NCI-H446 (cell line): ENCODE measurements at places on chromosomes 1 and 21.

DNA sequence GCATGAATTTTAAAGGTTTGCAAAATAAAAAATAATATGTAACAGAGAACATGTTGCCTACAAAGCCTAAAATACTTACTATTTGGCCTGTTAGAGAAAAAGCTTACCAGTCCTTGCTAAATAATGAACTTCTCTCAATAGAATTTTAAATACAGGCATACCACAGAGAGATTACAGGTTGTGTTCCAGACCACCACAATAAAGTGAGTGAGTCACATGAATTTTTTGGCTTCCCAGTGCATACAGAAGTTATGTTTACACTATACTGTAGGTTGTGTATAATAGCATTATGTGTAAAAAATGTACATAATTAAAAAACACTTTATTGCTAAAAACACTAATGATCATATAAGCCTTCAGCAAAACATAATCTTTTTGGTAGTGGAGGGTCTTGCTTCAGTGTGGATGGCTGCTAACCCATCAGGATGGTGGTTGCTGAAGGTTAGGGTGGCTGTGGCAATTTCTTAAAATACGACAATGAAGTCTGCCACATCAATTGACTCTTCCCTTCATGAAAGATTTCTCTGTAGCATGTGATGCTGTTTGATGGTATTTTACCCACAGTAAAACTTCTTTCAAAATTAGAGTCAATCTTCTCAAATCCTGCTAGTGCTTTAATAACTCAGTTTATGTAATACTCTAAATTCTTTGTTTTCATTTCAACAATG, 48.6 kb downstream of the SCYL3 start:
- no peak for DNase-seq

GRCh38 chr21:34810786-34811185, 142.0 kb downstream of the CLIC6 start:
- no peak for DNase-seq

GRCh38 chr1:47469910-47470309, 32.1 kb downstream of the FOXD2 start:
- DNase-seq, result no peak

GRCh38 chr1:19061343-19061742, 104.9 kb upstream of the IFFO2 start:
- no peak for DNase-seq

DNA sequence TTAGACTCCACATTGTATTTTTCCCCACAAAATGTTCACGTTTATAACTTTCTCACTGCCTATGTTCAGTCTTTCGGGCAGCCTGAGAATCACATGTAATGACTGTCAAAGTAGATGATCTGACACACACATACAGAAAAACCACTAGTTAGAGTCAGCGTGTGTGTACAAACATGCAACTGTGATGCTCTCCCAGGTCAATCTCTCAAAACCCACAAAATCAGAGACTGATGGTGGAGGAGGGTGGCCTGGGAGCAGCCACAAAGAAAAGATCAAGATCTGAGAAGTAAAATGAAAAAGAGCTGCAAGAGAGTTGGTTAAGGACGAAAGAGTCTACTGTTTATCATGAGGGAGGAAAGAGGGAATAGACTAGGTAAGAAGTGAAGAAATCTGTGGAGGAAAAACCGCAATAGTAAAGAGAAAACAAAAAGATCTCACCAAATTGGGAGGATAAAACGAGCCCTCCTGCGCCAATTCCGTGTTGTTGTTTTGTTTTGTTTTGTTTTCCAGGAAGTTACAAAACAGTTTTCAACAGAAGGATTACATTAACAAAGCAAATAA, 2.3 kb downstream of the EGLN1 start:
- no peak for DNase-seq

GRCh38 chr1:74733604-74734484, 892 bp downstream of the TYW3 start:
- peak; percentile 84 for DNase-seq

DNA sequence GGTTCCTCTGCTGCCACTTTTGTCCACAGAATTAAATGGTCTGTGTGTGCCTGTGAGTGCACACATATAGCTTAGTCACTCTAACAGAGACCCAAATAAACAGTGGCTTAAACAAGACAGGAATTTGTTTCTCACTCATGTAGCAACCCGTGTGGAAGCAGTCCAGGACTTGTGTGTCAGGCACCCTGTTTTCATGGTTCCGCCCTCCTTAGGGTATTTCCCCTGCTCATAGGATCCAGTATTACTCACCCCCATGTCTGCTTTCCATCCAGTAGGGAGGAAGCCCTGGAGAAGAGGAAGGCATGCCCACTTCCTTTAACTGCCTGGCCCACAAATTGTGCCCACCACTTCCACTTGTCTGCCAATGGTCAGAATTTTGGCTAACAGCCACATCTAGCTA, 41.3 kb upstream of the TACSTD2 start:
- no peak for DNase-seq

DNA sequence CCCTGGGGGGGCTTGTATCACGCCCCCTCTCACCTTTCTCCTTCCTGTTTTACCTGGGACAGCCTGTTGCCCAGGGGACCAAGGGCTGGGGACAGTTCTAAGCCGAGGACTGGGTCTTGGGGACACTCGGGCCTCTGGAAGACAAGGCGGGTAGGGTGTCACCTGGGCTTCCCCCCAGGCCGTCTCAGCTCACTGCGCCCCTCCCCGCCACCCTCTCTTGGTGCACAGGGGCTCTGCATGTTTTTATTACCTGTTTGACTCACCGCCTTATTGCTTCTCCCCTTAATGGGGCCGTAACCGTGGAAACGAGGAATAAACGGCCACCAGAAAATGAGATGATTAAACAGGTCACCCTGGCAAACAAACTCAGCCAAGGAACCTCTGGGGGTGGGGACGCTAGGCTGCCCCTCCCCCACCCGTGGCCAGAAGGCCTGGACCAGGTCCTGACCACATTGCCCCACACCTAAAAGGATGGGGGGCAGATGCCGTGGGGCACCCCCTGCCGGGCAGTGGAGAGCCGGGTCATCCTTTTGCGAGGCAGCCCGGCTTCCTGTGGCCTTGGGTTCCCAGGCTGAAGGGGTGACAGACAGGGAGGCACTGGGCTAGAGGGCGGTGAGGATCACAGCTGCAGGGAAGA, 109.9 kb downstream of the CASZ1 start:
- DNase-seq, result no peak

- no peak for DNase-seq
Measured at GRCh38 chr21:37821092-37821491, 95.2 kb downstream of the KCNJ6 start.

DNA sequence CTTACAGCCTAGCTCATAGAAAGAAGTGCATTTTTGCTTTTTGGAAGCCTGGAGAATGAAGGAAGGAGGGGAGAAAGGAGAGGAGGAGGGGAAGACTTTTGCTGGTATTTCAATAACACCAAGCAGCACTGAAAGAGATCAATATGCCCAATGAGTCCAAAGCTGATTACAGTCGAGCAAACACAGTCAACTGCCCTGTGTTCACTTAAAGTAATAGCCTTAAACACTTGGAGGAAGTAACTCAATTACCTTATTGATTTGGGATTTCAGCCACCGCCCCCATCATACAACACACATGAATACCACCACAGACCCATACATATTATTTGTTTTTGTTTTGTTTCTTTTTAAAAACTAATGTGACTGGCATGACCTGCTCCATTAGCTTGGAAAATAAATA, 23.3 kb upstream of the RXRG start:
- DNase-seq, result no peak

- no peak for DNase-seq
Measured at GRCh38 chr1:76121850-76122249, 47.3 kb downstream of the ST6GALNAC3 start.

- no peak for DNase-seq
Measured at GRCh38 chr1:54047384-54048305, 5.4 kb downstream of the TMEM59 start.

DNA sequence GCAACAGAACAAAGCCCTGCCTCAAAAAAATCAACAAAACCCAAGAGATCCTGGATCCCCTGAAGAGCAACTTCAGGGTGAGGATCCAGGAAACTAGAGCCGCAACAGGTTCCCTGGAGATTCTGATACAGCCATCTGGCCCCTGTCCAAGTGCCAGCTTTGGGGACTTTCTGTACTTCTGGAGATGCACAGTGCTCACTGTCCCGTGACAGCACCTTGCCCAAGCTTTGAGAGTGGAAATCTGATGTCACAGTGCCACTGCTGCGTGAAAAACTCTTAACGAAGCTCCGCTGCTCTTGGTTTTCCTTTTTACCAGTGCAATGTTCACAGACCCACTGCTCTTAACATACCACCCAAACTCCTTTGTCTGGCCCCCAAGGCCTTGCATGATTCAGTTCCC, 26.3 kb downstream of the STK40 start:
- DNase-seq, result no peak

DNA sequence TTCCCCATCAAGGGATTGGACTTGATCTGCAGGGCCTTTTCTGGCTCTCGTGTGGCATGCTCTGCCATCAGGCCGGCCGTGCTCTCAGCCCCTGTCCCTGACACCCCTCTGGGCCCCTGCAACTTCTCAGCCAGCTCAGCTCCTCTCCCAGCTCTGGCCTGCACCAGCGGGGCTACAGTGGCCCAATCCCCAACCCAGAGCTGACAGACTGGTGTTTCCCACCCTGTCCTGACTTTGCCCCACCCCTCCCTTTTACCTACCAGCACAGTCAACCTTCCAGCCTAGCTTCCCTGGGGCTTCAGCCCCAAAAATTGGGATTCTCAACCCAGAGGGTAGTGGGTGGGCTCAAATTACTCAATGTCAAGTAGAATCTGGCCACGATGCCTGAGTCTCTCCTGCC, 149.3 kb downstream of the SYF2 start:
- DNase-seq, result no peak

GRCh38 chr1:112721966-112722524, 6.9 kb upstream of the PPM1J start:
- DNase-seq, result no peak

DNA sequence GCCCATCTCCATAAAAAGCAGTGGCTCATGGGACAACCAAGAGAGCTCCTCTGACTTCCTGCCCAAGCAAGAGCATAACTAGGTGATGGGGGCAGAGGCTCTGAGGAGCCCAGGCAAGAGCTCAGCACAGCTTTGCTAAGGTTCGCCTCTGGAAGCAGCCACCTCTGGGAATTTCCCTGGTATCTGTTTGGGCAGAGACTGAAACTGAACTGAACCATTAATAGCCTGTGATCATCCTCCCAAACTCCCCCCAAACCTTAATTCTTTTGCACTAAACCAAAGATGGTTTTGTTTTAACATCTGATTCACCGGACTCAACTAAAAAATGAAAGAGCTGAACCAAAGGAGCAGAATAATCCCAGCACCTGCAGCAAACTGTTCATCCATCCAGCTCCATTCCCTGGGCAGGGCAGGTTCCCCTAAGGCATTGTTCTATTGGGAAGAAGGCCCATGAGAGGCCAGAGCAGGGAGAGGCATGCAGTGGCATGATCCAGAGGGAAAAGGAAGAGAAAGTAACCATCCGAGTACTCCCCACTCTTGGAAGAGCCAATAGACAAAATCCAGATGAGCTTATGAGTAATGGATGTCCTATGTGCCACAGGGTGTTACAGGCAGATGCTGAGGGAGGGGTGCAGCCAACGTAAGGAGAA, 77.8 kb upstream of the KAZN start:
- no peak for DNase-seq

- DNase-seq, result no peak
Measured at GRCh38 chr21:25568246-25568645, 39.0 kb downstream of the MRPL39 start.

DNA sequence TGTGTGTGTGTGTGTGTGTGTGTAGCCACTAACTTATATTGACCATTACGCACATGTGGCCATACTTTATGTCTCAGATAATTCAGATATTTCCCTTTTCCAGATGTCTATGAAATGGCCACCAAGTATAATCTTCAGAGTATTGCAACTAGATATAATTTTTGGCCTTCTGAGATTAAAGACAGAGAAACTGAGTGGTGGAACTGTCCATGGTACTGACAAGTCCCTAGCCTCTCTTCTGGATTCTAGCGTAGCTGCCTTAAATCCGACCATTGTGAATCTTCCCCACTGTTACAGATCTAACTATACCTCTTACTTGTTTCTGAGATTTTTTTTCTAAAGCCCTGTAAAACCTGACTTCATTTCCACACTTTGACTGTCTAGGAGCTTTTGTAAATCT, 100.0 kb upstream of the SERTAD4 start:
- DNase-seq, result no peak

DNA sequence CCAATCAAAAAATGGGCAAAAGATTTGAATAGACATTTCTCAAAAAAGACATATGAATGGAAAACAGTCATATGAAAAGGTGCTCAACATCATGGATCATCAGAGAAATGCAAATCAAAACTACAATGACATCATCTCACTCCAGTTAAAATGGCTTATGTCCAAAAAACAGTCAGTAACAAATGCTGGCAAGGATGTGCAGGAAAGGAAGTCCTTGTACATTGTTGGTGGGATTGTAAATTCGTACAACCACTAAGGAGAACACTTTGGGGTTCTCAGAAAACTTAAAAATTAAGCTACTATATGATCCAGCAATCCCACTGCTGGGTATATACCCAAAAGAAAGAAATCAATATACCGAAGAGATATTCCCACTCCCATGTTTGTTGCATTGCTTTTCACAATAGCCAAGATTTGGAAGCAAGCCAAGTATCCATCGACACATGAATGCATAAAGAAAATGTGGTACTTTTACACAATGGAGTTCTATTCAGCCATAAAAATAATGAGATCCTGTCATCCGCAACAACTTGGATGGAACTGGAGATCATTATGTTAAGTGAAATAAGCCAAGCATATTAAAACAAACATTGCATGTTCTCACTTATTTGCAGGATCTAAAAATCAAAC, 17.9 kb downstream of the GBP5 start:
- peak; percentile 96 for DNase-seq

GRCh38 chr1:187987236-187987776, 1158.6 kb downstream of the PLA2G4A start:
- no peak for DNase-seq

DNA sequence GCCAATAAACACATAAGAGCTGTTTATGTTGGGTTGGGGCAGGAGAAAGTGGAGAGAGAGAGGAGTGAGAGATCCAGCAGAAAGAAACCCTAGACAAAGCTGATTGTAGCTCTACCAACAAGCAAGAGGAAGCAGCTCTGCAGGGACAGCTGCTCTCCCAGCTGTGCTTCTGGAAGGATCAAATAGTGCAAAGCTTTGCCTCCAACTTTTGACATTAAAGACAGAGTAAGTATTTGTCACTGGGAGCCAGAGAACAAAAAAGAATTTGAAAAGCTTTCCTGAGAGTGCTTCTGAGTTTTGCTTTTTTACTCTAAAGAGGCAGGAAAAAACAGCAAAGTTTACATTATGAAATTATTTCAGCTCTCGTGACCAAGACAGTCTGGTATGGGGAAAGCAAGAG, 28.5 kb upstream of the C1orf198 start:
- no peak for DNase-seq

DNA sequence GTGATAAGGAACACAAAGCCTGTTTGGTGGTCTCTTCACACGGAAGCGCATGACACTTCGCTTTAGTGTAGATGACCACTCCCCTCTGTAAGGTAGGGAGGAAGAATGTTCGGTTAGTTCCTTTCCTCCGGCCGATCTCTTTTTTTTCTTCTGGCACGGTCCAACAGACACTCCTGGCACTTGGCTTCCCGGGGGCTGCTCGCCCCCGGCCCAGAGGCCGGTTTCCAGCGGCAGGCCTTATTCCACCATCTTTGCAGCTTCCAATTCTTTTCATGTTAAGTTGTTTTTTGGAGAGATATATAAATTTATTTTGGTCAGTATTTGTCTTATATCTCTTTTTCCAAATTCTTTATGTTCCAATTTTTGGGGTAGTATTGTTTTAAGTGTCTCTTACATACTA, 151.8 kb upstream of the GREM2 start:
- no peak for DNase-seq
